NCI-H82 (cell line): ENCODE measurements at places on chromosomes 2 and 18.
A peak's percentile ranks its signal among the peaks of the same experiment; 100 is the strongest.

GRCh38 chr2:45904267-45904945, 252.9 kb downstream of the PRKCE start:
- DNase-seq = peak; percentile 88

GRCh38 chr18:9174302-9174701, 37.7 kb downstream of the ANKRD12 start:
- DNase-seq = no peak

GRCh38 chr18:47997338-47997780, 66.9 kb upstream of the SMAD2 start:
- peak; percentile 57 for DNase-seq

DNA sequence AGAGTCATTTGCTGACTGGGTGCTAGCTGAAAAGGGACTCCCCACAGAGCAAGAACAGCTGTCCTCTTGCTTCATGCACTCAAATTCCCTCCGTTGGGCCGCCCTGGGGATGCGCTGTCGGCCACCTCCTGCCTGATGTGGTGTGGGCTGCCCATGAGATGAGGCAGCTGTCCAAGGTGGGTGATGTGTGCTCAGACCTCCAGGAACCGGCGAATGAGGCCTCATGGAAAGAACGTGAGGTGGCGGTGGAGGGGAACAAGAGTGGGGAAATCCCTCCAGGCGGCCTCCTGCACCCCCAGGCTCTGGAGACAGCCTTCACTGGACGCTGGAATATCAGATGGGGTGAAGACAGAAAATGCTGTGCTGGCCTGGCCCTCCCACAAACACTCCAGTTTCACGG, 79.8 kb downstream of the LONRF2 start:
- no peak for DNase-seq

GRCh38 chr2:113174376-113174750, 592 bp downstream of the PSD4 start:
- no peak for DNase-seq

DNA sequence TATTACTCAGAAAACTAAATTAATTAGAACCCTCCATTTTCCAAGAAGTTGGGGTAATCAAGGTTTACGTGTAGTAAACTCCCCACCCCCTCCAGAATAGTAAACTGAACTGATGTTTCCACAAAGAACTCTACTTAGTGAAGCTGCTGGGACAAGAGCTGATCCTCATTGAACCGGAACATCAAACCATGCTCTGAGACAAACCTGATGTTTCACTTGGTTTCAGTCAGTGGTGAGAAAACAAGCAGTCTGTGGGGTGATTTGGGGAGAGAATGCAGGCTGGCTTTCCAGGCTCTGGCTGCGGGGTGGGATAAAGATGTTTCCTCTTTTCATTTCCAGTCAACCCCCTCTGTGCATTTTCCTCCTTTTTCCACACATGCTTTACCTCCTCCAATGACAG, 38.2 kb downstream of the CELF4 start:
- no peak for DNase-seq

DNA sequence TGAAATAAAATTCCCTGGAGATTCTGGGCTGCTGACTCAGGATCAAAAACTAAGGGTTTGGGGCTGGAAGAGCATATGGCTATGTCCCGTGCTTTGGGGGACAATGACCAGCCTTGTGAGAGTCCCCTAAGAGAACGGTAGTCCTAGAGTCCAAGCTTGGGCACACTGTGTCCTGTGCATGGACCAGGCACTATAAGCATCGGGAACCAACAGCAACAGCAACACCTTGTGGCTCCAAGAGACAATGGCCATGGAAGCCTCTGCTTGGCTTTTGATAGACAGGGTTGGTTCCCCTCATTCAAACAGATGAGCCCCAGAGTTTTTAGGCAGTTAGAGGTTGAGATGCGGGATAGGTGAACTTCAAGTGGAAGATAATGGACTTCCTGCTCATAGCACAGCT, 294.4 kb upstream of the CHAC2 start:
- peak; percentile 54 for DNase-seq

DNA sequence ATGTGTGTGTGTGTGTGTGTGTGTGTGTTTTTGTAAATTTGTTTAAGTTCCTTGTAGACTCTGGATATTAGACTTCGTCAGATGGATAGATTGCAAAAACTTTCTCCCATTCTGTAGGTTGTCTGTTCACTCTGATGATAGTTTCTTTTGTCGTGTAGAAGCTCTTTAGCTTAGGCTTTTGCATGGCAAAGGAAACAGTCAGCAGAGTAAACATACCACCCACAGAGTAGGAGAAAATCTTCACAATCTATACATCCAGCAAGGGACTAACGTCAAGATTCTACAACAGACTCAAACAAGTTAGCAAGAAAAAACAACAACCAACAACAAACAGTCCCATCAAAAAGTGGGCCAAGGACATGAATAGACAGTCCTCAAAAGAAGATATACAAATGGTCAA, 336.7 kb upstream of the ATP5MC3 start:
- no peak for DNase-seq

- DNase-seq = peak; percentile 9
Observed at GRCh38 chr18:1014951-1015624, 110.4 kb downstream of the ADCYAP1 start.

- DNase-seq = peak; percentile 38
Observed at GRCh38 chr2:65731476-65731875, 299.1 kb upstream of the SPRED2 start.

DNA sequence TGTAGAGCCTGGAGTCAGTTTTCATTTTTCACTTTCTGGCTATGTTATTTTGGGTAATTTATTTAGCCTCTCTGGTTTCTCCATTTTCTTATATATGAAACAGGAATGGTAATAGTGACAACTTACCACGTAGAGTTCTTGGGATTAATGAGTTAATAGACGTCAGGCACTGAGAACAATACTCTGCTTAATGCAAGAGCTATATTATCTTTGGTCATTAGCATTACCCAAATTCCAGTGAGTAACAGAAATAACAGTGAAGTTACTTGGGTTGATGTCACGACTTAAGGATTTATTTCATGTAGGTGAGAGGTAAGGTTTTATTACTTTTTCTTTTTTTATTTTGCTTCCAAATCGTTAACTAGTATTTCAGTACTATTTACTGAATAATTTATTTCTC, 601.0 kb upstream of the GCFC2 start:
- DNase-seq = no peak

GRCh38 chr2:95350774-95351597, 51.5 kb upstream of the FAHD2A start:
- DNase-seq = no peak

DNA sequence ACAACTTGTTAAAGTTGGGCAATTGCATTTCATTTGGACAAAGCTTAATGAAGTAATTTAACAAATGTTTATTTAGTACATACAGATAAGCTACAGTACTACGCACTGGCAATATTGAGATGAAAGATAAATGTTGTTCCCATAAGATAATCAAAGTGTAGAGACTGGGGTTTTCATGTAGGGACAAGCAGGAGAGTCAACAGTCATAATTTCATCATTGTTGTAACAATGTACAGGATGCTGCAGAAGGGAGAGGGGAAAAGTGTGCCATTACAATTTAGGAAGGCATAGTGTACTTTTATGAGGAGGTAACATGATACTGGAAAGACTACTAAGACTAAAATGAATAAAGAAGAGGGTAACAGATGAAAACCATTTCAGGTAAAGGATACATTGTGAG, 441.6 kb downstream of the ERBB4 start:
- DNase-seq = no peak

GRCh38 chr18:61530681-61531080, 197.5 kb downstream of the CDH20 start:
- DNase-seq = no peak

GRCh38 chr2:62207491-62207890, 11.6 kb downstream of the B3GNT2 start:
- no peak for DNase-seq

DNA sequence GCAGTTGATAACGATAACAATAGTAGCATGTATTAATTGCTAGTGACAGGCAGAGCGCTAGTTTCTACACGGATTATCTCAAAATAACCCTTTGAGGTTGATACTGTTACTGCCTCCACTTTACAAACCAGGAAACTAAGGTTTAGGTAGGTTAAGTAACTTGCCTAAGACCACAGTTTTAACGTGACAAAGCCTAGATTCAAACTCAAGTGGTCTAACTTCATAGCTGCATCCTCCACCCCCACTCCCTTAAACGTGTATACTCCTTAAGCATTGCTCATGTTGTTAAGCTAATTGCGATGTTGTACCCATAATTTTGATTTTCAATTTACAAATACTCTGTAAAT, 1.2 kb downstream of the ME2 start:
- peak; percentile 30 for DNase-seq

DNA sequence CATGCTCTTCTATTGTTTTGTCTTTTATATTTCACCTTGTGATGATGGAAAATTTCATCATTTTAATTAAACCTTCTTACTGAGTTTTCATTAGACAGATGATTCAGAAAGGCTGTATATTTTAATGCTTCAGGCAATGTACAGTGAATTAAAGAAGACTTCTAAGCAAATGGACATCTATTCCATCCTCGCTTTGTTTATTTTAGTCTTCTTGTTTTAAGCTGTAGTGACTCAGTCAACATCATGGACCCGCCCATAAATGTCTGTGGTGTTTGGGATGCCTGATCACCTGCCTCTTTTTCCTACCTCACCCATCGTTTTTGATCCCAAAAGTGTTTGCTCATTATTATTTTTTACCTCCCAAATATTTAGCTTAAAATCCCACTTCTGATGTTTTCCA, 43.1 kb downstream of the KYNU start:
- DNase-seq = no peak

- DNase-seq = no peak
Observed at GRCh38 chr18:37355772-37356171, 209.8 kb downstream of the CELF4 start.

DNA sequence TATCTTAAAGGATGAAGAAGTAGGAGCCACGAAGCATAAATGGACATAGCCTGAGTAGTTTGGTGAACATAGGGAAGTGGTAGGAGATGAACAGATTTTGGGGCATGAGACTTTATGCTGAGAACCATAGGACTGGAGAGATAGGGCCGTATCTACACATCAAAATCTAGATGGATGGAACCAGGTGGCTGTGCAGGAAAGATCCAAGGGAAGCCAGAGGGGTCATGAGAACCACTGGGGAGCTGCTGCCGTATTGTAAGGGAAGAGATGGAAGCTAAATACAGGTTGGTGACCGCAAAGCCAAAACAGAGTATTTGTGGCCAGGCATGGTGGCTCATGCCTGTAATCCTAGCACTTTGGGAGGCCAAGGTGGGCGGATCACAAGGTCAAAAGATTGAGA, 124.3 kb downstream of the TRIB2 start:
- no peak for DNase-seq

GRCh38 chr2:115779085-115779632, 1336.7 kb downstream of the DPP10 start:
- DNase-seq = no peak

DNA sequence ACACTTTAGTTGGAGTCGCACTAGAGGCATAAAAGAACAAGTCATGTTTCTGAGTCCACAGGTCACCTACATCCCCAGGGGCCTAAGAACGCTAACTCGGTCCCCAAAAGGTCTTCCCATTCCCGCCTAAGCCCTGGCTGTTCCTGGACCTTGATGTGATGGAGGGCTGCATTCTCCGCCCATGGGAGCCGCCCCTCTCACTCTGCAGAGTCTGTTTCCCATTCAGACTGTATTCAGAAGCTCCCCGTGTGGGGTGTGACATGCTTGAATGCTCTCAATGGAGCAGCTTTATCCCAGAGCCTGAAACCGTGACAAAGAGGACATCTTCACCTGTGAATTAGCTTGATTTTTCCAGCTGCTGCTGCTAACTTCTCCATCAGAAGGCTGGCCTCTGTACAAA, 319.0 kb upstream of the KLHL29 start:
- DNase-seq = no peak

- no peak for DNase-seq
Observed at GRCh38 chr2:74865770-74866674, 32.1 kb downstream of the HK2 start.

DNA sequence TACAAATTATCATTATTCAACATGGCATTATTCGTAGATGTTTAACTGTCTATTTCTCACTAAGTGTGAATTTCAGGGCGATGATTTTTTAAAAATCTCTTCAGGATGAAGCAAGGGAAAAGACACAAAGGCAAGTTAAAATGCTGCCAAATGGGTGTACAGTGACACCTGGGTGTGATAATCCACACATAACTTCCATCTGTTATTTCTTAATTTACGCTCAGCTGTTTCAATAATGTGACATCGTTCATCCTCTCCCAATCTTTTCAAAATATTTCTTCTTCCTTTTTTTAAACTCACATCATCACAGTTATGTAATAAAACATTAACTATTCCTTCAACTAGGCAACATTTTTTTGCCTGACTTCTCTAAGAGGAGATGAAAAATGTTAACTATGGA, 10.6 kb downstream of the PDE1A start:
- no peak for DNase-seq

- DNase-seq = no peak
Observed at GRCh38 chr2:229575569-229576315, 138.6 kb downstream of the DNER start.

DNA sequence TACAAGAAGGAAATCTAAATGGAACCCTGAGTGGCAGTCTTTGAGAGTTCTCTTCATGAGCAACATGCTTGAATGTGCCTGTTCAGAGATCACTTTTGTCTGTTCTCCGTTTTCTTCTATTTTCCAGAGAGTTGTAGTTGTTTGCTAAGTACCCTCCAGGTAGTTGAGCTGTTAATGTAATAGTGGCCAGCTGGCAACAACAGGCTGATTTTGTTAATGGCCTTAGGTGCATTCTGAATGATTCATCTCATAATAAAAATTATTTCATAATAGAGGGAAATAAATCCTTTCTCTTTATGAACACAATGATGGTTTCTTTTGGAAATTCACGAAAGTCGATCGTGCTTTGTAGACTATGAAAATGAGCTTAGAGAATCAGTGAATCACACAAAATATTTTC, 136.8 kb downstream of the LRP1B start:
- no peak for DNase-seq

GRCh38 chr2:240426845-240427721, 8.4 kb upstream of the GPC1 start:
- no peak for DNase-seq

GRCh38 chr18:40197711-40198110, 1757.3 kb upstream of the PIK3C3 start:
- no peak for DNase-seq
